ENCODE measurements at places on chromosomes 2 and 18.

- DNase-seq, result no peak
These were observed 31.1 kb downstream of the UGP2 start for GRCh38 chr2:63872571-63873328.

- DNase-seq, result no peak
These were observed 63.5 kb downstream of the RTTN start for GRCh38 chr18:70142001-70142400.

GRCh38 chr2:23900541-23901322 lies 26.2 kb downstream of the ATAD2B start:
- no peak for DNase-seq

- DNase-seq, result no peak
These were observed 46.3 kb downstream of the ZNF519 start for GRCh38 chr18:14085770-14086457.

DNA sequence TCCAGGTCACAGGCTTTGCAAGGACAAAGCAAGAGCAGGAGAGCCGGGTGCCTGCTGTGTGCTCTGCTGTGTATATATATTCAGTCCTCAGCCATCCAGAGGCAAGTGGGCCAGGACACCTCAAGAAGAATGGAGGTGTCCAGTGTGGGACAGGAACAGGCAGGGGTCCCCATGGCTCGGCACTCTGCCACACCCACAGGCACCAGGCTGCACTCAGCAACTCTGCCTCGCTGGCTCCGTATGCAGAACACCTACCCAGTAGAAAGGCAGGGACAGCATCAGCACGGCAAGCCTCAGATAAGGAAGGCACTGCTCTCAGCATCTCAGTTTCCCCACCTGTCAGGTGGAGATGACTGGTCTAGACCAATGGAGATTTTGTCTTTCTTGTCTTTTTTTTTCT lies 57.8 kb downstream of the DNMT3A start:
- DNase-seq, result no peak

- no peak for DNase-seq
These were observed 41.8 kb downstream of the CCDC102B start for GRCh38 chr18:68839701-68840100.

DNA sequence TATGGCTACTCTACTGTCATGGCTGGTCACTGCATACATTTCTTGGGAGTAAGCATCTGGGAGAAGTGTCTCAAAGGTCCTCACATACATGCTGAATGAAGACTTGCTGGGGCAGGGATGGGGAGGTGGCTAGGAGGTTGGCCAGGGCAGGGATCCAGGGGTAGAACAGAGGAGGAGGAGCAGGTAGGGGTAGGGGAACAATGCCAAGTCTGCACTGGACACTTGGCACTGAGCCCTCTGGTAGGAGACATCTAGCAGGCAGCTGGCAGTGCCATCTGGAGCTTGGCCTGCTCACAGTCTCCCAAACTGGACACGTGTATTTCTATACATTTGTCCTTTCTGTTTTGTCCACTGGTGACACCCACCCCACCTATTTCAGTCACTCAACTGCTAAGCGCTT lies 62.7 kb upstream of the REV1 start:
- DNase-seq, result no peak

GRCh38 chr2:85390941-85391669 lies 19.1 kb downstream of the CAPG start:
- DNase-seq, result peak; percentile 37

DNA sequence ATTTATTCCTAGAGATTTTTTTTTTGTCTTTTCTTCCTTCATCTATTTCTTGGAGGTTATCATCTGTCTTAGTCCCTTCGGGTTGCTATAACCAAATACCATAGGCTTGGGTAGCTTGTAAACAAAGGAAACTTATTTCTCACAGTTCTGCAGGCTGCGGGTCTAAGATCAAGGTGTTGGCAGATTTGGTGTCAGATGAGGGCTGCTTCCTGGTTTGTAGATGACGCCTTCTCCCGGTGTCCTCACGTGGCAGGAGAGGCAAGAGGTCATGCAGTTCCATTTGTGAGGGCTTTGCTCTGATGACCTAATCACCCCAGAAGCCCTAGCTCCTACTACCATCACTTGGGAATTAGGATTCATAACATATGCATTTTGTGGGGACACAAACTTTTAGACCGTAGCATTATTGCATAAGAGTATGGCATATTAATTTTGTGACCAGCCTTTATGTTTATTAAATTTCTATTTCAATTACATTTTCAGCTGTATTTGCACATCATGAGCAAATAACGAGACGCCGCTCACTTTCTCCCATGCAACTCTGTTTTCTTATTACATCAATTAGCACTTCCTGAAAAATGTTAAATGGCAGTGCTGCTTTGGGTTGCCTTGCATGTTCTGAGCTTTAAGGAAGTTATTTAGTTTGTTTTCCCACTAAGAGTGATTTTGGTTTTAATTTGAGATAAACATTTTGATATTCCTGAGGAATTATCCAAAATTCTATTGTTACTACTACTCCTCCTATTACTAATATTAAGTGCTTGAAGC lies 246.4 kb upstream of the HDAC4 start:
- DNase-seq, result no peak

GRCh38 chr2:195498839-195499490 lies 158.1 kb upstream of the SLC39A10 start:
- DNase-seq, result no peak

GRCh38 chr2:56676966-56677365 lies 493.2 kb downstream of the CCDC85A start:
- DNase-seq, result no peak

DNA sequence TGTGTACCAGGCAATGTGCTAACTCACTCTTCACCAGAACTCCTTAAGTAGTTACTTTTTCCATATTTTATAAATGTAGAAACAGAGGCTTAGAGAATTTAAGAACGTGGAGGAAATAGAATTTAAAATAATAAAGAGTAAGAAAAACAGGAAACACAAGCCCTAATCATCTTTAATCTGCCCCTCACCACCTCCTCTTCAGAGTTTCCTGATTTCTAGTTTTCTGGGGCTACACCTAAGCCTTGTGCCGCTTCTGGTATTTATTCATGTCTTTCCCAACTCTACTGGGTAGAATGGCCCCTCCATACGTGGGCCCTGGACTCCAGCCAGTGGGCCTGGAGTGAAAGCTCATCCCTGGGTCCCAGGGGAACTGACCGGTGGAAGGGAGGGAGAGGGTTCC lies 85.4 kb downstream of the RTN4 start:
- DNase-seq, result no peak

- no peak for DNase-seq
These were observed 57.5 kb downstream of the SLC35F5 start for GRCh38 chr2:113698892-113699447.

GRCh38 chr2:68367953-68368653 lies 3.0 kb downstream of the PLEK start:
- DNase-seq, result no peak

- DNase-seq, result no peak
These were observed 80.3 kb downstream of the DYNAP start for GRCh38 chr18:54671291-54671881.

GRCh38 chr2:229235131-229235914 lies 35.8 kb downstream of the PID1 start:
- DNase-seq, result no peak

GRCh38 chr2:223095207-223095606 lies 43.2 kb downstream of the KCNE4 start:
- DNase-seq, result no peak

DNA sequence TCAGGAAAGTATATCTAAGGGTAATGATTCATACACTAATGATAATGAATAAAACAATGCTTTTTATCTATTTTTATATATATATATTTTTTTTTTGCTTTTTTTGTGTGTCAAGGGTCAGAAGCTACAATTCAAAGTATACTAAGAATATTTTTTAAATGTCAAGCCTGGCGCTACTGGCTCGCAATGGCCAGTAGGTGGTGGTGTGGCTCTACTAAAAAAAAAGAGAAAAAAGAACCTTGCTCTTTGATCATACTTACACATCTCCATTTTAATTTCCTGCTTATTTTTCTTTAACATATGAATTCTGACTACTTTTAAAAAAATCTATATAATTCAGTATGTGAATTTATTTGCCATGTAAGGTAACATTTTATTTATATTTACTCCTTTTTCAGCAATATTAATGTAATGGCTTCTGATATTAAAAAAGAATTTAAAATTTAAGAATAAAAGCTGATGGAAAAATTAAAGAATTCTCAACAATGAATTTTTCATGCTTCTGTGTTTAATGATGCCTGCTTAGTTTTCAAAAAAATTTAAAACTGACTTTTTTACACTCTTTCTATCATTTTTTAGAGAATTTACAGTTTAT lies 232.9 kb downstream of the GULP1 start:
- no peak for DNase-seq

GRCh38 chr2:10704034-10704594 lies 14.3 kb upstream of the NOL10 start:
- DNase-seq, result no peak

- DNase-seq, result no peak
These were observed 103.6 kb upstream of the BCL2L11 start for GRCh38 chr2:111017034-111017622.

- no peak for DNase-seq
These were observed 478.7 kb upstream of the CNTNAP5 start for GRCh38 chr2:123546353-123546752.

DNA sequence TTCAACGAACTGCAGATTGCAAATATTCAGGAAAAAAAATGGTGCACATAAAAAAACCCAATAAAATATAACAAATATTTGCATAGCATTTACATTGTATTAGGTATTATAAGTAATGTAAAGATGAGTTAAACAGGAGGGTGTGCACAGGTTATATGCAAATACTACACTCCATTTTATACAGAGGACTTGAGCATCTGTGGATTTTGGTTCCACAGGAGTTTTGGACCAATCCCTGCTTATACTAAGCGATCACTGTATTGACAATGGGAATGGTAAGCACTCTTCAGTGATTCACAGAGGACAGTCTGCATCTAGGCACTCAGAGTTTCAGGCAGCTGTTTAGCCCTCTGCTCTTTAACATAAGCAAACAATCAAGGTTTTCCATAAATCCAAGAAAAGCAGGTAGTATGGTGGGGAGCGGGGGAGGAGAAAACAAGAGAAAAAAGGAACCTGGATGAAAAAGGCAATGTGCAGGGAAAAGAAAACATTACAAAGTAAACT lies 206.0 kb upstream of the PARD3B start:
- no peak for DNase-seq

- DNase-seq, result no peak
These were observed 17.8 kb upstream of the GPR75 start for GRCh38 chr2:53877556-53877955.

- DNase-seq, result no peak
These were observed 60.6 kb downstream of the SCN1A start for GRCh38 chr2:166067229-166067628.

- DNase-seq, result no peak
These were observed 1544.2 kb upstream of the TMEFF2 start for GRCh38 chr2:193738892-193739291.

DNA sequence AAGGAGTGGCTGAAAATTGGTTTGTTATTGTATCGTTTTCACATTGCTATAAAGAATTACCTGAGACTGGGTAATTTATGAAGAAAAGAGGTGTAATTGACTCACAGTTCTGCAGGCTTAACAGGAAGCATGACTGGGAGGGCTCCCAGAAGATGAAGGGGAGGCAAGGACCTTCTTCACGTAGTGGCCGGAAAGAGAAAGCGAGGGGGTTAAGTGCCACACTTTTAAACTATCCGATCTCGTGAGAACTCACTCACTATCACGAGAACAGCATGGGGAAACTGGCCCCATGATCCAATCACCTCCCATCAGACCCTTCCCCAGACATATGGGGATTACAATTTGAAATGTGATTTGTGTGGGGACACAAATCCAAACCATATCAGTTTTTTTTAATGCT lies 81.6 kb downstream of the FBXO15 start:
- DNase-seq, result no peak

- DNase-seq, result no peak
These were observed 40.4 kb upstream of the SLC25A52 start for GRCh38 chr18:31801078-31801477.

DNA sequence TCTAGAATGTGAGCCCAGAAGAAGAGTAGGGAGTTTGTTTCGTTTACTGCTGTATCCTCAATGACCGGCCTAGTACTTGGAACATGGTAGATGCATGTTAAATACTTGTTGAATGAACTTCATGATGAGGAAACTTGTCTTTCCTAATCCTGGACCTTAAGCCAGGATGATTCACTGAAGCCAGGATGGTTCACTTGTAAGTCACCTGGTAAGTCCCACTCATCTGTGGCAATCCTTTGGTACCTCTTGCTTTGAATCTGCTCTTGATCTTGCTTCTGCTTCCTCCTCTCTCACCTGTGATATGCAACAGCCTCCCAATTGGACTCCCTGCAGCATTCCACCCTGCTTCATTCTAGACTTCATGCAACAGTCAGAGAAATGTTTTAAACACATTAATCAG lies 43.6 kb downstream of the QPCT start:
- no peak for DNase-seq

DNA sequence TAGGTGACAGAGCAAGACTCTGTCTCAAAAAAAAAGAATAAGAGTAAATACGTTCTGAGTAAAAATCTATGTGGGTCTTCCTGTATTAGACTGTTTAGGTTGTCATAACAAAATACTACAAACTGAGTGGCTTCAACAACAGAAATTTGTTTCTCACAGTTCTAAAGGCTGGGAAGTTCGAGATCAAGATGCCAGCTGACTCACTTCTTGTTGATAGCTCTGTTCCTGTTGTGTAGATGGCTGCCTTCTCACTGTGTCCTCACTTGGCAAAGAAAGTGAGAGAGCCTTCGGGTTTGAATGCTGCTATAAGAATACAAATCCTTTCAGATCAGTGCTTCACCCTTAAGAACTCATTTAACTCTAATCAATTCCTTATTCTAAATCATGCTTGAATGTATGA lies 430.0 kb upstream of the VWC2L start:
- DNase-seq, result no peak

DNA sequence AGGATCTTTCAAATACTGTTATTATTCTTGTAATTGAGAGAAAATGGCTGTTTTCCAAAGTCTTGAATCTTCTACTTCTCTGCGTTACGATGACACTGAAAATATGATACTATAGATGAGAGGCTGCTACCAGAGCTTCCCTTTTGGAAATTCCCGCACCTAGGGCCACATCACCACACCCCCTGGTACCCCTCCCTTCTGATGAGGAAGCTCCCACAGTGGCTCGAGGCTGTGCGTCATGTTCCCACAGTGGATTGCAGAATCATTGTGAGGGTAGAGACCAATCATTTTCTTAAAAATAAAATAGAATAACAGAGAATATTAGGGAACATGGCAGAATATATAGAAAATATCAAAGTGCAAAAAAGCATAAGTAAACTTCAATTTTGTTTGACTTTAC lies 268.9 kb upstream of the SMIM21 start:
- no peak for DNase-seq

GRCh38 chr18:45688113-45688512 lies 35.9 kb upstream of the SLC14A1 start:
- no peak for DNase-seq

GRCh38 chr18:10230072-10230471 lies 224.4 kb upstream of the APCDD1 start:
- DNase-seq, result no peak
